Stimulated activated CD4-positive, alpha-beta T cell treated with anti-CD3 and anti-CD28 coated beads, Interleukin-1b, Interleukin-23, amount 100 ng/mL, for 48 hours (primary cell): ENCODE measurements at places on chromosomes 3 and 15.

- DNase-seq, result no peak
Measured at GRCh38 chr3:138452436-138452835, 18.0 kb downstream of the ESYT3 start.

DNA sequence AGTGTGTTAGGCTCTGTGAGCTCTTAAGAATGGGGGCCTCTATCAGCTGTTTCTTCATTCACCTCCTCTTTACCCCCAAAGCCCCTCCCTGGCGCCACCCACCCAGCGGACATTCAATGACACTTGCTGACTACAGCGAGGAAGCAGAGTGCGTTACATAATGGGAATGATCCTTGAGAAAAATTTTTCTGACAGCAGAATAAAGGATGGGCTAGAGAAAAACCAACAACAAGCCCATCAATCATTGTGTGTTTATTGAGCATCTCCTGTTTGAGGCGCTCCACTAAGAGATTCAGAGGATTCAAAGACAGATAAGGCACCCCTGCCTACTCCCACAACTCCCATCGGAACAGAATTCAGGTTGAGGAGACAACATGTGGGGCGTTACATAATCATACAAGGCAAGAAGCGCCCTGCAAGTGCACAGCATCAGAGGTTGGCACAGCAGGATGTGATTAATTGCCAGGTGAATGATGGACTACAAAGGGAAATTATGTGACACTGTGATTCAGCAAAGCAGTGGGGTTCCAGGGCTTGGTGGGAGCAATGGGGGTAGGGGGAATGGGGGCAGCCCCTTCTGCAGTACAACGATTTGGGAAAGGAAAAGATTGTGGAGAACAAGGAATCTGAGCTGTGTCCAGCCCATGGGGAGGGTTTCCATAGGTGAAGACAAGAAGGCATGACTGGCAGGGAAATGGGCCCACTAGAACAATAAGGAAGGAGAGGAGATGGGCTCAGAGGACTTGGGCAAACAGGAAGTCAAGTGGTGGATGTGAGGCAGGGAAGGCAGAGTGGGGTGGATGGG is 141.3 kb upstream of the ATP2B2 start:
- DNase-seq, result no peak

DNA sequence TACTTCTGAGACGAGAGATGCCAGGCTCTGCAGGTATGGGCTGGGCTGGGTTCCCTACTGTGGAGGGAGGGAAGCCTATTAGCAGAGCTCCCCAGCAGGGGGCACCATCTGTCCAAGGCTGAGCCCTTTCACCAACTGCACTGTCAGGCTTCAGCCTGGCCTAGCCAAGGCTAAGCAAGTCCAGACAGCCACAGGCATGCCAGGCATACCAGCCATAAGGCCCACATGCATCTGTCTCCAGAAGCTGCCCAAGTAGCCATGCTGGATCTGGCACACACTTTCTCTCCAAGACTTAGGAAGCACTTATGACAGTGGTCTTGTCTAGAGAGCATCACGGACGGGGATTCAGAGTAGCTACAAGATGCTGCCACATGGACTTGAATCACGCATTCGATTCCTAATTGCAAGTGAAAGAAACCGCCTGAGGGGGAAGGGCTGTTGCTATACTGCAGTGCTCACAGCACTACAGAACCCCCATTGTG is 28.3 kb downstream of the RUVBL1 start:
- peak; percentile 68 for DNase-seq

DNA sequence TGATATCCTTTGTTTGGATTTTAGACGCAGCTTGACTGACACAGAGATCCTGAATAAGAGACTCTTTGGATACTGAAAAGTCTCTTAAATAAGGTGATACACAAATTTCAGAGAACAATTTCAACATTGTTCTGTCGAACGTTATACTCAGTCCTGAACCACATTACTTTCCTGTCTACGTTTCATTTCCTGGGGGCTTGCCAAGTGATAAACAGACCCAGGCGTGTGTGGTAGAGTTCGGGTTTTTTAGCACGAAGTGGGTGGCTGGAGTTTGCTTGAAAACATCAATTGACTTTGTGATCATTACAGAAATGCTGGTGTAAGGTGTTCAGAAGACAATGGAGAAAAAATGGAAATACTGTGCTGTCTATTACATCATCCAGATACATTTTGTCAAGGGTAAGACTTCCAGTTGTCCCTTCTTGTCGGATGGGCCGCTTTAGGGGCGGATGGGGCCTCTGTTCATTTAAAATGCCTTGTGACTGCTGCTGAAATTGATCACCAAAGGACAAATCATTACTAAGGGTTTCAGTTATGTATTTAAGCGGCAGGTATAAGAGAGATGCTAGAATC is at the start of gene CD96:
TSS of gene CD96 (plus strand) at position 287 of the 573 bp plus-strand sequence. CDS start at position 339, 52 bp downstream.
- DNase-seq, result peak; percentile 80

DNA sequence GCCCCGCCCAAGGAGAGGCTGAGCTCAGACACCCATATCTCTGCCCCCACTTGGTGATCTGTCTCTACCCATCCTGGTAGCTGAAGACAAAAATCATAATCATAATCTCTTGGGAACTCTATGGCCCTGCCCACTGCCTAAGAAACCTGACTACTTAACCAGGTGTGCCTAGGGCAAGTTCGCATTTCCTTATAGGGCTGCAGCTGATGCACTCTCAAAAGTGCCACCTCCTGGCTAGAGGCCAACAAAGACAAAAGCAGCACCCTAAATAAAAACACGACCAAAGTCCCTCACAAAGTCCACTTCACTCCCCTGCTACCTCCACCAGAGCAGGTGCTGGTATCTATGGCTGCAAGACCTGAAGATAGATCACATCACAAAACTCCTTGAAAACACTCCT is 250.4 kb upstream of the SLITRK3 start:
- DNase-seq, result no peak

DNA sequence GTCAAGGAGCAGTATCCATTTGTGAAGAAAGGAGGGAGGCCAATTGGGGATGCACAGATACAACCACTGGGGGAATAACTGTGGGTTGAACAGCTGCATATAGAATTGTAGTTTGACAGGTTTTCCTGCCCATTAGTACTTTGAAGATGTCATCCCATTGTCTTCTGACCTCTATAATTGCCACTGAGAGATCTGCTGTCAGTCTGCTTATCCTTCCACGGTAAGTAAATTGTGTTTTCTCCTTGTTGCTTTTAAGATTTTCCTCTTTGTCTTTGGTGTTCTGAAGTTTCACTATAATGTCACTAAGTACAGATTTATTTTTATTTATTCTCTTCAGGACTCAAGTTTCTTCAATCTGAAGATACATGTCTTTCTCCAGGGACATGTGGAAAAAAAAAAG is 56.6 kb downstream of the MOBP start:
- no peak for DNase-seq

DNA sequence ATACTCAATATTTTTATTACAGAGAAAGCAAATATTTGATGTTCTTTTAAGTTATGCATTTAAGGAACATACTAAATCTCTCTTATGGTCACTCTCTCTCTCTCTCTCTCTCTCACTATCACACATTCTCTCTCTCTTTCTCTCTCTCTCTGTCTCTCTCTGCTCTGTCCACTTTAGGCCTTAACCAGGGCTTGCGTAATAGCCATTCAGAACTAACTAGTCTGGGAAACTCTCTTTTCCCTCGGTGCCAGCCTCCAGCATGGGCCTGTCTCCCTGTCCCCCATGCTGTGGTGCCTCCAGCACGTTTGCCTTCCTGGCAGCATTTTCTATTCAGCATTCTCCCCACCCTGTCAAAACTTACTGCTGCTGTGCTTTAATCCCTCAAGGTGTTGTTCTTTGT is 389.7 kb downstream of the ROBO1 start:
- DNase-seq, result no peak

GRCh38 chr3:23884481-23884880 is 32.3 kb downstream of the NKIRAS1 start:
- no peak for DNase-seq

DNA sequence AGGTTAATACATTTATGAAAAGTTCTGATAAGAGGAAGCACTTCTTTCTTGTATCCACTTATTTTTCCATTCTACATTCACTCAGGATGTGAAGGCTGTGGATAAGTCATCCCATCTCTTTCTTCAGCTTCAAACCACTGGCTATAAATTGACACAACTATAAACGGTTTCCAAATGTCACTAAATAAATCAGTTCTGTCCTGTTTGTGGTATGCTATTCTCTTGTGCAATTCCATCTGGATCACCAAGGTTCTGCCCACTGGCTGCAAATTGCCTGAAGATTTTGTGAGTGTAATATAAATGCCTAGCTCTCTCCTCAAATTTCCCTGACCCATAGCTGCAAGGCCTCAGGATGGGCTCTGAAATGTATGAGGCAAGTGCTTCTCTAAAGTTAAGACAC is 7.1 kb upstream of the LMOD3 start:
- DNase-seq, result no peak

GRCh38 chr3:175381685-175382084 is 522.6 kb downstream of the NAALADL2 start:
- no peak for DNase-seq

GRCh38 chr3:189776149-189776824 is 145.1 kb downstream of the TP63 start:
- no peak for DNase-seq

GRCh38 chr3:58258392-58259055 is 20.9 kb downstream of the ABHD6 start:
- no peak for DNase-seq

- DNase-seq, result no peak
Measured at GRCh38 chr3:185732782-185733181, 92.1 kb downstream of the IGF2BP2 start.

DNA sequence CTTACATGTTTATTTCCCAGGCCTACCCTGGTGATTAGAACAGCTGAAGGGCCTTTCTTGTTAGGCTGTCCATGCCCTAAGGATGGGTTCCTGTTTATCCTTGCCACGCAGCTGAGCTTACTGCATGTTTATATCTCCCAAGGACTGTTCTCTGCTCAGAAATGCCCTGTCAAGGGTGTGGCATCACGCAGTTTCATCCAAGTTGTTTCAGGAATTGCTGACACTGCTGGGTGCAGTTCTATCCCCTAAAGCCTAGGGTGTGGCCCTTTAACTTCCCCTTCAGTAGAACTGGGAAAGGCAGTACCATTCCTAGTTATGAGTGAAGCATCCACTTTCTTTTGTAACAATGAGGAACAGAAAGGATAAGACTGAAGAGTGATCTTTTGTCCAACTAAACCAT is 5.0 kb downstream of the ELL3 start:
- no peak for DNase-seq

GRCh38 chr3:186209810-186210752 is 101.2 kb upstream of the ETV5 start:
- DNase-seq, result no peak

DNA sequence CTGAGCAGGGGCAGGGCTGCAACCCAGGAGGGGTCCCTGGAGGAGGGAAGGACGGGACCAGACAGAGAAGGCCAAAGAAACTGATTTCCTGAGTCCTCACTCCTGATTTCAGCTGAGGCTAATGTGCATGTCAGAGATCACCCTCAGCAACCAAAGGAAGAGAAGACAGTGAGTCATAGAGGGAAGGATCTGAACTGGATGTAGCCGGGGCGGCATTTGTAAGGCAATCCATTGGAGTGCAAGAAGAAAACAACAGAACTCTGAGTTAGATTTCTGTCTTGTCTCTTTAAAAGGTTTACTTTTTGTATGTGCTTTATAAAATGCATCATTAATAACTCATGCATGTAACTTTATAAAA is 105.3 kb upstream of the AGBL1 start:
- DNase-seq, result no peak

- no peak for DNase-seq
Measured at GRCh38 chr3:58829321-58830000, 162.9 kb upstream of the FAM3D start.

GRCh38 chr3:97389936-97390335 is 374.6 kb upstream of the ARL6 start:
- DNase-seq, result no peak

GRCh38 chr15:85035980-85036379 is 54.3 kb downstream of the PDE8A start:
- no peak for DNase-seq

DNA sequence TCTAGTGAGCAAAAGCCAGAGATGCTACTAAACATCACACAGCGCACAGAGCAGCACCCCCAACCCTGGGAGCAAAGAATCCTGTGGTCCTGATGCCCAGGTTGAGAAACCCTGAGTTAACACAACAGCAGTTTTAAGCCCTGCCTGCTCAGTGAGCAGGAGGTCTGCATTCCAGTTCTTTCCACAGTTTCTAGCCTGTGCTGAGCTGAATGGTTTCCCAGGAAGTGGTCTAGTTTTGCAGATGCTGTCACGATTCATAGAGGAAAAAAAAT is 171.1 kb upstream of the PROK2 start:
- DNase-seq, result no peak
